ENCODE measurements at places on chromosomes 1 and 21.

GRCh38 chr1:51172811-51173210 lies 63.3 kb upstream of the RNF11 start:
- DNase-seq, result no peak

GRCh38 chr1:29344336-29344735 lies 108.0 kb downstream of the PTPRU start:
- peak; percentile 18 for DNase-seq

DNA sequence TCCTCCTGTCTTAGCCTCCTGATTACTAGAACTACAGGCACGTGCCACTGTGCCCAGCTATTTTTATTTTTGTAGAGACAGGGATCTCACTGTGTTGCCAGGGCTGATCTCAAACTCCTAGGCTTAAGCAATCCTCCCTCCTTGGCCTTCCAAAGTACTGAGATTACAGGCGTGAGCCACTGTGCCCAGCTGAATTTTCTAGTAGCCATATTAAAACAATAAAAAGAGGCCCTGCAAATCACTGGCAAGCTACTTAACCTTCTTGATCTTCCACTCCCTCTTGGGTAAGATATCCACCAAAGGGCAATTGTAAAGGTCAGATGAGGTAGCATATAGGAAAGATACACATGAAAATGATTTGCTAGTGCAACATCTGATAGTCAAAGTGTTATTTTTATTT lies 65.6 kb upstream of the SRSF10 start:
- no peak for DNase-seq

DNA sequence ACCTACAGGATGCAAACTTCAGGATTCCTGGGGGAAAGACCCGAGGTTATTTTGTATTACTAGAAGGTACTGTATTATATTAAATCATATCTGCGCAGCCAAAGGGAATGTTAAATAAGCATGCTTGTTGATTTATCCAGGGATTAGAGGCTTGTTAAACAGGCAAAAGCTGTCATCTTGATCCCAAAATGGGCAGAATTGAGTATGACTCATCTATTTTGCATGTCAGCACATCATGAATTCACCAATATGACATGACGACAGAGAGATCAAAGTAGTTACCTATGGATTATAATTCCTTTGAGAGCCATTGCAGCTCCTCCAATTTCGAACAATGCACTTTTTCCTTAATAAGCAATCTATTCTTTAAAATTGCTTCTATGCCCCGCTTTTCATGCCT lies 66.1 kb downstream of the TBX15 start:
- no peak for DNase-seq

GRCh38 chr1:244341455-244342450 lies 110.0 kb downstream of the ADSS2 start:
- DNase-seq, result no peak

DNA sequence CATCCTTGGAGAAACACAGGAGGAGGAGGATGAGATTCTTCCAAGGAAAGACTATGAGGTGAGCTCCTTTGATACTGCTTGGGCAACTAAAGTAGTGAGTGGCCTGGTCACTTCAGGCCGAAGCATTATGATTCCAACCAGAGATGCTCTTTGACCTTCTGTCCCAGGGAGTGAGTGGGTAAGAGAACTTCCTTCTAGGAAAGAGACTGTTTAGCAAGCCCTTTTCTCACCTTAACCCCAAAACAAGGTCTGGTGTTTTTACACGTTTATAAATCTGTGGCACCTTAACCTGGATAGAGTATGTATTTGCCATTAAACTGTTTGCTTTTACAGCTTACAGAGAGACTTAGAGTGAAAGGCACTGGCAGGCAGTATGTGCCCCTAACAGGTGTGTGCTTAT lies 1.1 kb downstream of the CLCN6 start:
- no peak for DNase-seq

GRCh38 chr1:183635099-183635605 lies 431 bp downstream of the ARPC5 start:
- DNase-seq, result peak; percentile 61

DNA sequence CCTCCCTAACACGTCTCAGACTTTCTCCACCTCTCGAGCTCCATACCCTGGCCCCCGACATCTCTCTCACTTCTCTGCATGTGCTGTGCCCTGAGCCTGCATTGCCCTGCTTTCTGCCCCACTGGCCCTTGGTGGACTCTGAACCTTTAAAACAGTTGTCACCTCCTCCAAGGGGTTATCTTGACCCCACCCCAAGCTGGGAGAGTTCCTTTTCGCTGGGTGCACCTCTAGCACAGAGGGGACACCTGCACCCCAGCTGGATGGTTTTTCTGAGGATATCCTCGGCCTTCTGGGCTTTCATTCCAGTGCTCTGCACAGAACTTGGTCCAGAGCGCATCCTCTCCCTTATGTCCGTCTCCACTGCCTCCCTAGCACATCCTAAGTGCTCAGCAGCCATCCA lies 4.2 kb upstream of the CDCP2 start:
- no peak for DNase-seq

DNA sequence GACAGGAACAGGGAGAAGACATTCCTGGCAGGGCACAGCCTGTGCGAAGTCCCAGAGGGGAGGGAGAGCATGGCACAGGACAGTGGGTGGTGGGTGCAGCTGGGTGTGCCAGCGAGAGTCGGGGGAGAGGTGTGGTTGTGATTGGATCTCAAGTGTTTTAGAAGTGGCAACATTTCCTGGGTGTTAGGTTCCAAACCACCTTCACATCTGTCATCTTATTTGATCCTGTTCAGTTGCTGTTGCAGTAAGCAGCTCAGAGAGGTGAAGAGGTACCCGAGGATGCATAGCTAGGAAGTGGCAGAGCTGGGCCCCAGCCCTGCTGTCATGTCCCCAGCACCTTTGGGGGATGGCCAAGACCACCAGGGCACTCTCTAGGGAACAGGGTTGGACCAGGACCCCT lies 22.0 kb upstream of the DISP3 start:
- DNase-seq, result no peak

DNA sequence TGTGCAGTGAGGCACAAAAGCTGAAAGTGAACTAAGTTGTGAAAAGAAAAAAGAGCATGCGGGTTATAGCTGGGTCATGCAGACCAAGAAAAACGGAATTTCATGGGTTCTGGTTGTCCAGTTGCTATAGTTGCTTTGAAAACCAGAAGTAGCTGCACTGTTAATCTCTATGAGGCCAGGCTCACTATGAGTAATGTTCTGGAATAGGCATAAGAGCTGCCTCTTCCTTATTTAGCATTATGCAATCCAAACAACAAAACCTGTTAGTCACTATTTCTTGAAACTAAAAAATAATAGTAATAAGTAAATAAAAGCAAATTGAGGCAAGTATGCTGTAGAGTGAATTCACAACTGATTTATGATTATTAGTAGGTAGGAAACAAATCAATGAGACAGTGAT lies 1383.7 kb downstream of the MRPL39 start:
- DNase-seq, result no peak

DNA sequence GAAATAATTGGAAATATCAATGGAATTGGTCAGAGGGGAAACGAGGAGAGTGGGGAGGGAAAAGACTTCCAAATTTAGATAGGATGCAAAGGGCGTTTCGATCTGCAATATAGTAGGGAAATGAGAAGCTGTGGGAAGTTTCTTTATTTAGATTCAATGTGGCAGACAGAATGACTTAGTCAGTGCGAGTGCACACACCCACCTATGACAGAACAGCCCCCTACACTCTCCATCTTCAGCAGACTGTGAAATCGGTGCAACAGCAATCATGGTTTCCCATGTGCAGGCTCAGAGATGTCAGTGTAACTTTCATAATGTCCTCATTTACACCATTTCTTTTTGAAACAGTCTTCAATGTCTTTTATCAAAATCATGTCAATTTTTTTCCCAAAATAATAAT lies 46.0 kb downstream of the DIP2A start:
- DNase-seq, result no peak

GRCh38 chr1:22739648-22740385 lies 29.2 kb downstream of the EPHB2 start:
- DNase-seq, result no peak

GRCh38 chr1:224298346-224299330 lies 31.3 kb downstream of the NVL start:
- no peak for DNase-seq

DNA sequence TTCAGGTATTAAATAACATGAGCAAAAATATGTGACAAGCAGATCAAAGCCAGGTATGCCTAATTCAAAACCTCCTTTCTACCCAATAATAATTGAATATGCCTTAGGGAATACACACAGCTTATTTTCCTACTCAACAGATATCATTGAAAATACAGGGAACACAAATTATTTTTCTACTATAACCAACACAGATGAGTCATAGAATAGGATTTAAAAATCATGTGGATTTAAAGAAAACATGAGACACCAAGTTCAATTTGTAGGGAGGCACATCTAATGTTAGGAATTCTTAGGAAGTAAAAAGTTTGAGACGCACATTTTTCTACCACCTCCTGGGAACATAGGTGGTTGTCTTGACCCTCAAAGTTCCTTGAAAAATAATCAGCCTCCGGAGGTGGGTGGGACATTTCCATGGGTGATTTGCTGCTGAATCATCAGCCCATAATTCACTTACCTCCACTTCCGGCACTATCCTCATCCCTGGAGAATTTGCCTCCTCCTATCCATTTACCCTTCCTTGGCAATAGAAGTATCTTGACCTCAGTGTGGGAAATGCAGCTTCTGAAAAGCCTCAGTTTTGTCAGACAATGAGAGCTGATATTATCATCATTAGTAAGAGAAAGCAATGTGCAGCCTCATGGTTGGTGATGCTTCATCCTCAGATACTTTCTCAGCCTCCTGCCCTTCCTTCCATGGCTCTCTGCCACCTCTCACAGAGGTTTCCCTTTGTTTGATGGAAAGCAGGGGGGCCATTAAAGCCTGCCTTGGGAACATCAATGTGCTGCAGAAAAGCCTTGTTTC lies 33.5 kb upstream of the RGS4 start:
- no peak for DNase-seq

- DNase-seq, result no peak
Measured at GRCh38 chr1:205416322-205416721, 5.5 kb downstream of the LEMD1 start.

DNA sequence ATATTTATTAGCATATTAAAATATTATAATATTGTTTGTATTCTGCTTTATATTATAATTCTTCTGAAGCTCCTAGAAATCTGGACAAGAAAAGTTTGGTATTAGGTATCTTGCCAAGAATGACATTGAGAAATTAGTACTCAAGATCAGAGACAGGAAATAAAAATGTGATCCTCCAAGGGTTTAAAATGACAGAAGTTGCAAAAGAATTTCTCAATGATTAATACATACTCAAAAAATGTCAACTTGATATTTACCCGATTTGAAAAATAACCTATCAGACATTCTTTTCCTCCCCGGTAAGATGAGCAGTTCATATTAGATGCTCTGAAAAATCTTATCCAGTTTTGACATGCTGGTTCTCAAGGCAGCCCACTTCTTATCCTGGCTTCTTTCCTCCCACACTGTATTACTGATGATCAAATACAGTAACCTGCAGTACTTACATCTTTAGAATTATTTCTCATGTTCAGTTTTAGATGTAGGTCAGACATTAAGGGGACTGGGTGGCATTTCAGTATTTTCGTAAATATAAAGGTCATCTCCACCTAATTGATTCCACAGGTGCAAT lies 55.3 kb downstream of the CACHD1 start:
- no peak for DNase-seq

DNA sequence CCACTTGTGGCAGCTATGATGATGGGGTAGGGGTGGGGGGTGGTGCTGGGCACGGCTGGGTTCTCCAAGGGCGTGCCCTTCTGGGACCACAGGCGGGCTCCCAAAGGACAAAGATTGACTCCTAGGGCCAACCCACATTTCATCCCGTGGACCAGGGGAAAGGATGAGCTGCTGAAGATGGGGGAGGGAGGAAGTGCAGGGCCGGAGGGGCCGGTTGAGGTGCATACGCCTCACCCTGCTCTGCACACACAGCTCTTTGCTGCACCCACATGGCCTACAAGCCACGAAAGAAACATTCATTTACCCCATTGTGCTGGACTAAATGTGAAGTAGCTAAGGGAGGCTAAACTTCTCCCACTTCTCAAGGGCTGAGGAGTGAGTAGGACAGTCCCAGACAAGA lies 34.2 kb upstream of the GNPAT start:
- no peak for DNase-seq

- no peak for DNase-seq
Measured at GRCh38 chr1:39391691-39392679, 99.5 kb upstream of the BMP8A start.

GRCh38 chr1:50060279-50060678 lies 36.5 kb upstream of the AGBL4 start:
- no peak for DNase-seq

DNA sequence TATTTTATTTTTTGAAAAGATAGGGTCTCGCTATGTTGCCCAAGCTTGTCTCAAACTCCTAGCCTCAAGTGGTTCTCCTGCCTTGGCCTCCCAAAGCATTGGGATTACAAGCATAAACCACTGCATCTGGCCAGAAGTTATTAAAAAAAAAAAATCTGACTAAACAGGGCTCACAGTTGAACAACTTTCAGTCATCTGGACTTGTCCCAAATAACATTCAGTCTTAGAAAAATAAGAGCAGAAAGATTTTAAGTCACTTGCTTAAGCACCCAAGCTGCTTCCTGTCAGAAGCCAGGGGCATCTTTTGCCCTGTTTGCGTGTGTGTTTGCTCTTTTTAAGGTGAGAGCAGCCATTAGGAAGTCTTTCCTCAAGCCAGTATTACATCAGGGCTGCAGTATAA lies 286.8 kb downstream of the LMO4 start:
- DNase-seq, result no peak

DNA sequence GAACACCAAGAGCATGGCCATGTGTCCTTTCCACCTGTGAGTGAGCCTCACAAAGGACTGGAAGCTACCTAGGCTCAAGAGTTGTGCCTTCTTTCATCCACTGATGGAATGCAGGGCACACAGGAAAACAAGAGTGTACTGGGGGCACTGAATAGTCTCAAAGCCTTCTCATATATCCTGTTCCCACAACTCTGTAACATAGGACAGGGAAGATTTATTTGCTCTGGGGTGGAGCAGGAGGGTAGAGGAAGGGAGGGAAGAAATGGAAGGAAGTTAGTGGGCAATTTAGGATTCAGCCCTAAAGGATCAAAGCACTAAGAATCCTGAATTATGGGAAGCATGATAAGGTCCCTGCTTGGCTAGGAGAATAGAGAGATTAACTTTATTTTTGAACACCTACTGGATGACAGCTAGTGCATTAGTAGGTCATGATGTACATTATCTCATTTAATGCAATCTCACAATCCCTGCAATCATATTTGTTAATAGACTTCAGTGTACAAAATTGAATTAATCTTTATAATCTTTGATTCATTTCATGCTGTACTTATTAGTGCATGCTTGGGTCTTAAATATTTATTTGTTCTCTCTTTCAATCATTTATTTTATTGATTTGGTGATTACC lies 27.0 kb upstream of the RGS16 start:
- DNase-seq, result no peak

- DNase-seq, result no peak
Measured at GRCh38 chr1:59039551-59039950, 255.7 kb upstream of the JUN start.

GRCh38 chr1:218499011-218499691 lies 154.0 kb downstream of the TGFB2 start:
- DNase-seq, result no peak

DNA sequence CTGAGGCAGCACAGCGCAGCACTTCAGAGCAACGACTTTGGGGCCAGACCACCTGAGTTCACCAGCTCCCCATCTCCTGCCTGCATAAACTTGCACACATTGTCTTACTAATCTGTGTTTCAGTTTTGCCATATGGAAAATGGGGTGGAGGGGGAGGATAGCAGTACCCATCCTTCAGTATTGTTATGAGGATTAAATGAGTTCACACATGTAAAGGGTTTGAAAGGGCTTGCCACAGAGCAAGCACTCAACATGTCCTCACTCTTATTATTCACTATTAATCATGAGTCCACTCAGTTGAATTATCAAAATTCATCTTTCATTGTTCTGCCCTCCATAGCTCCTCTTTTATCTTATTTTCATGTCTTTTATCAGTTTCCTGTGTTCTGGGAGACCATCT lies 40.1 kb upstream of the BMP8B start:
- no peak for DNase-seq
